PC-9 (cell line): ENCODE measurements at places on chromosomes 13 and 19.

- peaks cover 6% of the 10 kb centered on the region; the same call in 1 of the 2 replicates for H3K4me1 ChIP-seq
- H3K4me3 ChIP-seq = no peak overlapping the region
- DNase-seq = no peak
- H3K27me3 ChIP-seq = no peaks in the 10 kb centered on the region
- no peak overlapping the region for H3K27ac ChIP-seq
- no peaks in the 10 kb centered on the region for H3K36me3 ChIP-seq
Observed at GRCh38 chr13:107824635-107825034, 390.7 kb downstream of the LIG4 start.

- no peaks in the 10 kb centered on the region for H3K36me3 ChIP-seq
- H3K4me1 ChIP-seq = no peaks in the 10 kb centered on the region
- no peak overlapping the region for H3K27ac ChIP-seq
- peaks cover 26% of the 10 kb centered on the region for H3K27me3 ChIP-seq
Observed at GRCh38 chr19:31118287-31118955, 230.8 kb downstream of the TSHZ3 start.

DNA sequence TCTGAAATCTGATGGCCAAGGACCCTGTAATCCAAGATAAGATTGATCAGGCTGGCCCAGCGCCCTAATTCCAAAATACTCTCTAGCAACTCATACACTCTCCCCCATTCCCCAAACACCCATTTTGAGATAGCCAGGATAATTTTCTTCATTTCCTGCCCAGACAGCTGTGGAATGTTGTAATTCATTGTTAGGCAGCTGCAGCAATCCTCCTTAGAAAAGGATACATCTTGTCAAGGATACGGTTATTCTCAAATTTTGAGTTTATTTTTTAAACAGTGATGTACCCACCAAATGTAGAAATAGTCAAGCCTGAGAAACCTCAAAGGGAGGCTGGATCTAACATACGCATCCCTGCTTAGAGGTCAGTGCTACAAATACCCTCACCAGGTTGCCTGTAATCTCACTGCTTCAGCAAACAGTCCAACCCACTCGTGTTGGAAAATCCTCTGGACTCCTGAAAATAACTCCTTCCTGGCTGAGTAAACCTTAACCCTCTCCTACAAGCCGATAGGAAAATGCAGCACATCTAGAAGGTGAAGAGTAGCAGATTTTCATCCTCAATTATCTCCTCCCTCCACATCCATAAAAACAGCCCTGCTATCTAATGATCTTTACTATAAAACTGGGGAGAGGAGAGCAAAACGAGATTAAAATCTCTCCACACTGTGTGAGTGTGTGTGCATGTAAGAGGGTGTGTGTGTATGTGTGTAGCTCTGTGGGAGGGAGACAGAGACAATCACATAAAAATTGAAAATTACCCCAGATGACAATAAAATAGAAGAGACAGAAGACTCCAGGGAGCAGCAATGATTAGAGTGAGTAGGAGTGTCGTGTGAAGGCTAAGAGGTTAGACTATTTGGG, 683.1 kb downstream of the DIAPH3 start:
- H3K4me1 ChIP-seq = no peaks in the 10 kb centered on the region
- no peak overlapping the region for H3K4me3 ChIP-seq
- DNase-seq = no peak
- H3K27me3 ChIP-seq = no peaks in the 10 kb centered on the region

DNA sequence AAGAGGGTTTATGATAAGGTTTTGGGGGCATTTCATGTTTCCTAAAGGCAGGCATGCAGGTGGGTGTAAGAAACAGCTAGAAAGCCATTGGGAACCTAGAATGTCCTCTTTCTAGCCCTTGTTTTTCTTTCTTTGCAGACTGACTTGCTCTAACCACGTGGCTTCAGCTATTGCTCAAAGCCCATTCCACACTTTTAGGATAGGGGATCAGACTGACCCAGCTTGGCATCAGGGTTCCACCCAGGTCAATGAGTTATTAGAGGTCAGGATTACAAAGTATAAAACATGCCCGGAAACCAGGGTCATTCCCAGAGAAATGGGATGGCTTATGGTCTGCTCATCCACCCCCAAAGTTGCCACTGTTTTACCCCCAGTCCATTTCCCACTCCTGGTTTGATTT, 16.8 kb downstream of the PHF11 start:
- no peaks in the 10 kb centered on the region for H3K27me3 ChIP-seq
- no peak overlapping the region for H3K27ac ChIP-seq
- no peak for DNase-seq
- no peaks in the 10 kb centered on the region for H3K4me1 ChIP-seq

DNA sequence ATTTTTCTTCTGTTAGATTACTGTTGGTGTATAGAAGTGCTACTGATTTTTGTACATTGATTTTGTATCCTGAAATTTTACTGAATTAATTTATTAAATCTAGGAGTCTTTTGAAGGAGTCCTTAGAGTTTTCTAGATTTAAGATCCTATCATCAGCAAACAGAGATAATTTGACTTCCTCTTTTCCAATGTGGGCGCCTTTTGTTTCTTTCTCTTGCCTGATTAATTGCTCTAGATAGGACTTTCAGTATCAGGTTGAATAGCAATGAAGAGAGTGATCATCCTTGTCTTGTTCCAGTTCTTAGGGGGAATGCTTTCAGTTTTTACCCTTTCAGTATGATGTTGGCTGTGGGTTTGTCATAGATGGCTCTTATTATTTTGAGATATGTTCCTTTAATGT, 5.6 kb upstream of the CD33 start:
- H3K27me3 ChIP-seq = peaks cover 69% of the 10 kb centered on the region
- no peak for DNase-seq
- no peaks in the 10 kb centered on the region for H3K4me1 ChIP-seq
- H3K36me3 ChIP-seq = no peaks in the 10 kb centered on the region
- no peak overlapping the region for H3K4me3 ChIP-seq

DNA sequence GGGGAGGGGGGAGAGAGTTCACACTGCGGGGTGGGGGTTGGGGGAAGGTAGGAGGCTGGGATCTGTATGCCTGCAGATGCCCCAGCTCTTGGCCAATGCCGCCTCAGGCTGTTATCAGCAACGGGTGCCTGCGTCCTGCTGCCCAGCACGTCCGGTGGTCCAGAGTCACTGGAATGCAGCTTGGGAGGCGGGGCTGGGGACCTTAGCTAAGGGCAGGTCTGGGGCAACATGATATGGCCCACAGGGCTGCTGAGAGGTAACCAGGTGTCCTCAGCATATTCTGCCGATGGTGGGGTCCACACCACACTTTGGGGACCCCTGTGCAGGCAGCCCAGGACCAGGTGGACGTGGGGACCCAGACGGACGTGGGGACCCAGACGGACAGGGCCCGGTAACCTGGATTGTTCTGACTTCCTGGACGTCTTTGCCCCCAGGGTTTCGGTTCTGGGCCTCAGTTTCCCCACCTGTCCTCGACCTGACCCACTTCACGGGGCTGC, 668 bp upstream of the ARHGAP45 start:
- no peaks in the 10 kb centered on the region for H3K36me3 ChIP-seq
- no peaks in the 10 kb centered on the region for H3K27me3 ChIP-seq
- peak overlapping the region; percentile 71 for H3K4me3 ChIP-seq
- peaks cover 19% of the 10 kb centered on the region for H3K4me1 ChIP-seq
- peak; percentile 81 for DNase-seq

DNA sequence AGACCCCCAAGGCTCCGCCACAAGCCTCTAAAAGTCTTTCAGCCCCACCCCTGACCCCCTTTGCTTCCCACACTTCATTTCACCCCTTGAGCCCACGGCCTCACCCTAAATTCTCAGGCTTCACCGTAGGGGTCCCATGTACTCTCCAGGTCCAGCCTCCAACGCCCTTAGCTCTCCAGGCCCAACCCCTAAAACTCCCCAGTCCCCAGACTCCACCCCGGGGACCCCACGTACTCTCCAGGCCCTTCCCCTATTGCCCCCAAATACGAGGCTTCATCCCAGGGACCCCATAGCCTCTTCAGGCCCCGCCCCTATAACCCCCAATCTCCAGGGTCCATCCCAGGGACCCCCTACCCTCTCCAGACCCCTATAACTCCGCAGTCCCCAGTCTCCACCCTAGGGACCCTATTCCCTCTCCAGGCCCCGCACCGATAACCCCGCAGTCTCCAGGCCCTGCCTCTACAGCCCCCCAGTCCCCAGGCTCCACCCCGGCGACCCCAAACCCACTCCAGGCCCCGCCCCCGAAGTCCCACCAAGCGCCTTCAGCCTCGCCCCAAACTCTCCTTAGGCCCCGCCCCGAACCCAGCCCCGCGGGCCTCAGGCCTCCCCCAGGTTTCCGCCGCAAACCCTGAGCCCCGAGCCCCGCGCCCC, 619 bp downstream of the MED16 start:
- no peak overlapping the region; the same call in 1 of the 2 replicates for H3K27ac ChIP-seq
- peak overlapping the region; percentile 85 for H3K4me3 ChIP-seq
- H3K36me3 ChIP-seq = 0 out of 2 replicates have a peak, but pooled peaks cover 2% of the 10 kb centered on the region
- no peaks in the 10 kb centered on the region for H3K4me1 ChIP-seq

- no peaks in the 10 kb centered on the region for H3K4me1 ChIP-seq
- no peaks in the 10 kb centered on the region for H3K36me3 ChIP-seq
- DNase-seq = no peak
- H3K27ac ChIP-seq = no peak overlapping the region
- H3K27me3 ChIP-seq = peaks cover 6% of the 10 kb centered on the region; the same call in 1 of the 2 replicates
Observed at GRCh38 chr19:47549261-47549862, 23.6 kb downstream of the ZNF541 start.

- no peaks in the 10 kb centered on the region for H3K4me1 ChIP-seq
- no peak overlapping the region for H3K4me3 ChIP-seq
- 0 out of 2 replicates have a peak overlapping the region, but pooled peaks have one; percentile 6 for H3K27ac ChIP-seq
- H3K27me3 ChIP-seq = no peaks in the 10 kb centered on the region
- peaks cover 37% of the 10 kb centered on the region for H3K36me3 ChIP-seq
Observed at GRCh38 chr13:98466634-98467236, 110.2 kb downstream of the STK24 start.

- no peak overlapping the region for H3K4me3 ChIP-seq
- H3K27me3 ChIP-seq = no peaks in the 10 kb centered on the region
- DNase-seq = peak; percentile 14
- H3K36me3 ChIP-seq = no peaks in the 10 kb centered on the region
- H3K27ac ChIP-seq = peak overlapping the region; percentile 86
Observed at GRCh38 chr13:41696163-41697003, 239.0 kb downstream of the RGCC start.

GRCh38 chr19:50759886-50760285, 10.4 kb upstream of the GPR32 start:
- DNase-seq = no peak
- H3K4me3 ChIP-seq = no peak overlapping the region
- H3K4me1 ChIP-seq = no peaks in the 10 kb centered on the region
- H3K36me3 ChIP-seq = no peaks in the 10 kb centered on the region

DNA sequence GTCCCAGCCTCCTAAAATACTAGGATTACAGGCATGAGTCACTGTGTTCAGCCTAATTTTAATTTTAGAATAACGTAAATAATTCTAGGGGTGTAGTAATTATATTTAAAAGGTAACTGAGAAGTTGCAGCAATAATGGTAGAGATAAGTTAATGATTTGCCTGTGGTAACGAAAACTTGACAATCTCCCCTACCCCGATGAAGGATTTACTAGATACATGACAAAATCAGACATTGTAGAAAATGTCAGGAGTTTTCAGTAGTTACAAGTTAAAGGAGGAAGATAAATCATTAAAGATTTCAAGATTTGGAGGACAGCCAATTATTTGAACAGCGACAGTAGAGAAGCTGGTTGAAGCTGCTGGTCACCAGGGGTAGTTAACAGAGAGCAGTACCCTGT, 652.2 kb upstream of the PCDH20 start:
- no peak for DNase-seq
- H3K4me1 ChIP-seq = no peaks in the 10 kb centered on the region
- no peaks in the 10 kb centered on the region for H3K27me3 ChIP-seq
- H3K36me3 ChIP-seq = no peaks in the 10 kb centered on the region

DNA sequence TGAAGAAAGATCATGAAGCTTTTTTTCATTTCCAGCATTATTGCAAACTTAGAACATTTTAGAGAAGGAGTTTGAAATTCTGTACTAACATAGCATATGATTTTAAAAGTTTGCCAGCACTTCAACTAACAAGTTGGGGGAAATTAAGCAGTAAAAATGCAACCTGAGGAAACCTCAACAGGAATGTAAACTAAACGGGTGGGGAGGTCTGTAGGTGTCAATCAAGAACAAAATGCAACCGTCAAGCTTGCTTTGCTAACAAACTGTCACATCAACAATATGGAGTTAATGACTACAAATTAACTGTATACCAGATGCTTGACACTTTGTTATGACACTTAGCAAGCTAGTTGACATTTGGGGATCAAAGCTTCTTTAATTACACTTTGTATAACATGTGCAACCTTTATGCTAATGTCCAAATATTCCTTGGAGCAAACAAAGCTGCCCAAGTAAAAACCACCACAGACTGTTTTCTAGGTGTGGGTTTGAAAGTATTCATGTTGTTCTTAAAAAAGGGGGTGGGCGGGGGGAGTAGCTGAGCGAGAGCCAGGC, 52.1 kb downstream of the DACH1 start:
- H3K4me3 ChIP-seq = no peak overlapping the region
- H3K4me1 ChIP-seq = no peaks in the 10 kb centered on the region
- DNase-seq = no peak
- H3K36me3 ChIP-seq = no peaks in the 10 kb centered on the region

DNA sequence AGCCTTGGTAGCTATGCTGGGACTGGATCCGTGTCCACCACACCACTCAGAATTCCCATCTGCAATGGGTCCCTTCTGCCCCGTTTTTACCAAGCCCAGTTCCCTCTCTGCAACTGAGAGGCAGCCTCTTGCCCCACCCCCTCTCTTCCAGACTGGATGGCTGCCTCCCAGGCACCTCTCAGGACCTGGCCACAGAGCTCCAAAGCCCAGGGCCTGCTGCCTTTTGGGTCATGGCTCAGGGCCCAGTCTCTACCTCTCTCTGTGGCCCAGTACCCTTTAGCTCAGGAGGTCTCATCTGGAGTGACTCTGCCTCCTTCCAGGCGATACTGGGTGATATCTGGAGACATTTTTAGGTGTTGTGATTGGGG, 10.3 kb upstream of the ZBTB7A start:
- no peak overlapping the region for H3K27ac ChIP-seq
- no peak for DNase-seq
- no peaks in the 10 kb centered on the region for H3K4me1 ChIP-seq
- H3K4me3 ChIP-seq = no peak overlapping the region
- no peaks in the 10 kb centered on the region for H3K27me3 ChIP-seq
- H3K36me3 ChIP-seq = no peaks in the 10 kb centered on the region

DNA sequence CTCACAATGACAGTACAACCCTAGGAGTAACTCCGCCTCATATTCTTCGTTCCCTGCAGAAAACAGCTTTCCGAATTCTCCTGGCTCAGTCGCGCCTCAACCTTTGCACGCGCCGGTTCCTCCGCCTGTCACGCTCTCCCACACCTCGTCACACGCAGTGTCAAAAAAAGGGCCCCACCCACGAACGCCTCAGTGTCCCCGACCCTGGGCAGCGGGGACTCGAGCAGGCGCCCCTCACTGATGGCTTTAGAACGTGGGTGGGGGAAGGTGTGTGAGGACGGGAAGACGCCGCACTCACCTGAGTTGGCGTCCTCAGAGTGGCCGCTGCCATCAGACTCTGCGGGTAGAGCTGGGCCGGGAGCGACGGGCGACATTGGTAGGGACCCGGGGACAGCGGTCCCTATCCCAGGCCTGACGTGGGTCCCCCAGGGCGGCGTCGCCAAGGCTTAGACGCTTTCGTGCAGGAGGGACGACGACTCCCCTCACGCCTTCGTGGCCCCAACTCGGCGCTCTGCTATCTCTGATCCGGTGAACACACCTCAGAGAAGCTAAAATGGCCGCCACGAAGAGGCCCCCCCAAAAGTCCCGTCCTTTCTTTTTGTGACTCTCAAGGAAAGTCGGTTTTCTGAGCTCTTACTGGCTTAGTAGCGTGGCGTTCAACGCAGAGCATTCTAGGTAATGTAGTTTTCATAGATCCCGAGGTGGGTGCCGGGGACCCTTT, at the start of gene ZNF154:
ZNF154 (minus strand) TSS at position 564 of the 721 bp plus-strand sequence; CDS start at position 331, 233 bp downstream.
- DNase-seq = no peak
- no peak within 1 kb of the TSS for H3K27ac ChIP-seq
- H3K4me3 ChIP-seq = no peak within 1 kb of the TSS
